ENCODE measurements at places on chromosomes 5 and 9. TPM values are rescaled to one million over a fixed set of nuclear protein-coding genes. Genes with fewer than 3 reads are reported as not detected.

DNA sequence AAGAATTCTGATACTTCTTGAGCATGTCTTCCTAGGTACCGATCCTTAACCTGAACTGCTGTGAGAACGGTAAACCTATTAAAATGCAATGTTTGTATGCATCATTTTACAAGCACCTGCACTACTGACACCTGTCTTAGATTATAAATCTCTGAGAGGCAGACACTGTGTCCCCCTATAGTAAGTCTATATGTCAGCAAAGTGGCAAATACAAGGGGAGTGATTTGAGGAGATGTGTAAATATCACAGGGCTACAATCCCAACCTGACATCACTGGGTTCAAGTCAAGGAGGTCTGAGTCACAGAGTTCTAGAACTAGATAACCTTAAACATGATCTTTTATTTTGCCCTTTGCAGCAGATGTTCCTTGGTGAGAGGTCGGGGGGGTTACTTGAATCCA is 64.1 kb downstream of the ANKH start:
- DNase-seq, result no peak

DNA sequence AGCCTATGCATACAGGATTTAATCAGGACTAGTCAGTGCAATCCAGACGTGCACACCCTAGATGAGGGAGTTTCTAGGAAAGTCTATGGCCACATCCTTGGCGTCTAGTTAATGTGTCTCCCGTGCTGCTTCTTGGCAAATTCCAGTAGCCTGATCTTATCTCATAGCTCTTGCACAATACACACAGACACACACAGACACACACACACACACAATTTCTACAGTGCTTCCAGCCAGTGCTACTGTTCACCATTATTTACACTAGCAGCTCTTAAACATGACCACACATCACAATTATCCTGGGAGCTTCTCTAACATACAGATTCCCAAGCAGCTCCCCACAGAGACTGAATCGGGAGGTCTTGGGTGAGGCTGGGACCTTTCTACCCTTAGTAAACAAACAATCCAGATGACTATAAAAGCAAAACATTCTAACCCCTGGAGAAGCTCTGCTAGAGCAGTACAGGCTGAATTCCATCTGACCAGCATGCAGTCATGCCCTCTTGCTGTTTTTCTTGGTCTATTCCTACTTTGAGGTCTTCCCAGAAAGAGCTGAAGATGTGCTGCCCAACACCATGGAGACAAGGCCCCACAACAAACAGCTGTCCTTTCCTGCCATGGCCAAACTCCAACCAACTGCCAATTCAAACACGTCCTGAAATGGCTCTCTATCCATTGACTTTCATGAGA is 236.6 kb downstream of the DEPDC1B start:
- no peak for DNase-seq

DNA sequence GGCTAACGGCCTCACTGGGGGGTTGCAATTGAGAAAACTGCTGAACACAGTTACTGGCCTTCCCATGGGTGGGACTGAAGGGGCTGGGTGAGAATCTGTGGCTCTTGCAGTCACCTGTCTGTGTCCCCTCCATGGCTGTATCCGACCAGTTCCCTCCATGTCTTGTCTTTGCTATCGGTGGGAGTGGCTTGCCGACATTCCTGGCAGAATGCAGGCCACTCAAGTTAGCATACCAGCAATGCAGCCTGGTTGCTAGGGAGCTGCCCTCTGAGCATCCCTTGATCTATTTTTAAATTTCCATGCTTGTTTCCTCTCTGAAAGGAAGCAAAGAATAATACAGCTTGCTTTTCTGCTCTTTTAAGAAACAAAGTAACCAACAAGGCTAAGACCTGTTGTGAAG is 1509.7 kb upstream of the WWC1 start:
- DNase-seq, result no peak

IQGAP2 gene
- 28.2 TPM for total RNA-seq

DNA sequence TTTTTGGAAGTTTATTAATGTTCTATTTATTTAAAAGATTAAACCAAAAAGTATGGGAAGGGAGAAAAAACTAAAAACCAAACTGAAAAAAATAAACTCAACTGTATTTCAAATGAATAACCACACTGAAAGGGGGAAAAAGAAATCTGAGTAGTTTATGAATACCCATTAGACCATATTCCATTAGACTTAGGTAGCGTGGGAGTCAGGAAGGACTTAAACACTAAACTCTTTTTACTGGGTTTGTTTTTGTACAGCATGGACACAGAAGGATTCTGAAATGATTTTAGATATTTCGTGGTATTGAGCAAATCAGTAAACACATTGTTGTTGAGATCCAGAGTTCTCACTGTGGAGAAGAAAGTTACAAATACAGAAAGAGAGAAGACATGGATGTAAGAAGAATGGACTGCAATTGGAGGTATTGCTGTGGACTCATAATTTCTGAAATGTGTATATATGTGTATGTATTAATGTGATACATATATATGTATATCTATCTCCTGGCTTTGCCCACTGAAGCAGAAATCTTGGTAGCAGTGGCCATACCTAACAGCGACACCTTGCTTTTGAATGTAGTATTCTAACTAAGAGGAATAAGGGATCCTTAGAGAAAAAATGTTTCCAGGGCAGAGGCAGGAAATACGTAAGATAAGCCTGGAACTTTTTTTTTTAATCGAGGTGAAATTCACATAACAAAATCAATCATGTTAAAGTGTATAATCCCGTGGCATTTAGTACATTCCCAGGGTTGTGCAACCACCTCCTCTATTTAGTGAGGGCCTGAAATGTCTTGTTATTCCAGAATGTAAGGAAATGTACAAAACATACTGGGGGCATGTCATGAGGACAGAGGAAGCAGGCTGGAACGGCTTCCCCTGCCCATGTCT is 228.8 kb downstream of the SMARCA2 start:
- no peak for DNase-seq

HMCN2 gene
- not detected for total RNA-seq

GRCh38 chr9:36141288-36141687 is 4.8 kb downstream of the GLIPR2 start:
- DNase-seq, result no peak

DNA sequence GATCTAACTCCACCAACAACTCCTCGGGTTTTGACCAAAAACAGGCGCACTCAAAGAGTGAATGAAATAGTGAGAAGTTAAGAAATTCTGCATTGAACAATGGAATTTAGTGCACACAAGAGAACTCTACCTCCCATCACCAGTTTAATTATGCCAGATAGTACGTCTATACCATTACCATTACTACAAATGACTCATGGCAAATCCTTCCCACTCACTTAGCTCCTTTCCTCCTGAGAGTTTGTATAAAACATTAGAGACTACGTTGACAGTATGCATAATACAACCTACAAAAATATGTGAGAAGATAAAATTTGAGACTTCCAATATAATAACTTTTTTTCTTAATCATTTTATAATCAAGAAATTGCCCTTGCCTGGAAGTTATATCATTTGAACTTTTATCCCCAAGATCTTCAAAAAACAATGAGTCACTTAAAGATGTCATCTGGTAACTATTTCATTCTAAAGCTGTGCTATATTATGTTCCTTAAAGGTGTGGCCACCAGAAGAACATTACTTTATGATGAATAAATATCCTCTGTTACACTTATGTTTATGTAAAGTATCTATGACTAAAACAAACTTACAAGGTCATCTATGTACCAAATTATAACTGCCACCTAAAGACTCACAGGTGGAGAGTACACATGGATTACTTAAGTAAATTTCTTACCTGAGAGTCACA is 297.9 kb upstream of the PTGER4 start:
- no peak for DNase-seq

GRCh38 chr5:98569288-98569687 is 204.2 kb upstream of the RGMB start:
- no peak for DNase-seq

- DNase-seq, result no peak
Measured at GRCh38 chr5:37893434-37894134, 53.7 kb upstream of the GDNF start.
